Hippocampal formation (tissue), 2 donors: ENCODE measurements at places on chromosomes 6 and 20.

GRCh38 chr6:143515061-143515760, 3.7 kb upstream of the FUCA2 start:
- no peak for DNase-seq

DNA sequence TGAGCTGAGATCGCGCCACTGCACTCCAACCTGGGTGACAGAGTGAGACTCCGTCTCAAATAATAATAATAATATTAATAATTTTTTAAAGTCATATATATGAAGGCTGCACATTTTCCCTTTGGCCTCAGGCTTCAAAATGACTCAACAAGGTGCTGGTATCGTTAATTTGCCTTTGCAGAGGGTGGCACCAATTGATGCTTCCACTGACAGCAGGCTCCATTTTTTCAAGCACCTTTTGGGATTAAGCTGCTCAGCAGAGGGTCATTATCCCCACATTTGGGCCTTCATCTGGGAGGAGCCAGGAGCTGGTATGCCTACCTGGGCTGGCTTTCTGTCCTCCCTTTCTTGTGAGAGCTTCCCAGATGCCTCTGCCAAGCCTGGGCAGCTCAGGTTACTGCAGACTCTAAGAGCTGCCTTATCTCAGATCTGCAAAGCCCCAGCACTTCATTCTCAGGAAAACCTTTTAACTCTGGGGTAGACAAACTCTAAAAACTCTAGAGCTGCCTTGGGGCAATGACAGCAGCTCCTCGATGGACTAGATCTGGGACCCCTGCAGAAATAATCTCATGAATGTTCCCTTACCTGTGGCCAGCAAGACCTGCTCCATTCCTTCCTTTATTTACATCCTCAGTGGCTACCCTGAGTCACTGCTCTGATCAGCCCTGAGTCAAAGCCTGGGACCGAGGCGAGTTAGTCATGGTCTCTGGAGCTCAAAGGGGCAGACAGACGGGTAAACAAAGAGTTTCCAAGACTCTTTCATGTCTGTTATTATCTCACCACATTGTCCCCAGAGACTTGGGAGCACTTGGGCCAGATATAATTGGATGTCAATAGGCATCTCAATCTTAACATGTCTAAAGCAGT, 80.0 kb upstream of the EYA2 start:
- DNase-seq = no peak

GRCh38 chr6:5680095-5680494, 326.6 kb downstream of the NRN1 start:
- no peak for DNase-seq

- DNase-seq = no peak
Observed at GRCh38 chr6:93886416-93886815, 467.1 kb upstream of the EPHA7 start.

- no peak for DNase-seq
Observed at GRCh38 chr6:11493974-11494373, 43.6 kb upstream of the TMEM170B start.

DNA sequence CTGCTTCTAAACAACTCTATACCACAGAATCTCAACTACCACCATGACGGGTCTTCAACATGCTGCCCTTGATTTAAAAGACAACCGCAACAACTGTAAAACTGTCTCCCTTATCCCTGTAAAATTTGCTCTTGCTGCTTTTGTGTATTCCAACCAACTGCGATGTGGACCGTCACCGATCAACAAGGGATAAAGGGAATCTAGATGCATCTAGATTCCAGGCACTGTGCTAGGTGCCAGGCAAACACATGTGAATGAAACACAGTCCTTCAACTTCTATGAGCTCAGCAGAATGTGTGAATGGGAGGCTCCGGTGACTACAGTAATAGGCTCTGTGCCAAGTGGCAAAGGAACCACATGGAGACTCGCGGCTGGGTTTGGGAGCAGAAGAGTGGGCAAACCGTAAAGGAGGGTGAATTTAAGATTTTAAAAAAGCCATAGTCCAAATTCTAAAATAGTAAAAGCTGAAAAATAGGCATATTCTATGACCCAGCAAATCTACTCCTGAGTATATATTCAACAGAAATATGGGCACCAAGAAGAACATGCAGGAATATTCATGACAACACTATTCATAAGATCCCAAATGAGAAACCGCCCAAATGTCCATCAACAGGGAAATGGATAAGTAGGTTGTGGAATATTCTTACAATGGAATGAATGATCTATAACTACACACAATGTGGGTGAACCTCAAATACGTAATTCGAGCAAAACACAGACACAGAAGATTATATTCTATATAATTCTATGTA, 3.7 kb upstream of the PRND start:
- no peak for DNase-seq

DNA sequence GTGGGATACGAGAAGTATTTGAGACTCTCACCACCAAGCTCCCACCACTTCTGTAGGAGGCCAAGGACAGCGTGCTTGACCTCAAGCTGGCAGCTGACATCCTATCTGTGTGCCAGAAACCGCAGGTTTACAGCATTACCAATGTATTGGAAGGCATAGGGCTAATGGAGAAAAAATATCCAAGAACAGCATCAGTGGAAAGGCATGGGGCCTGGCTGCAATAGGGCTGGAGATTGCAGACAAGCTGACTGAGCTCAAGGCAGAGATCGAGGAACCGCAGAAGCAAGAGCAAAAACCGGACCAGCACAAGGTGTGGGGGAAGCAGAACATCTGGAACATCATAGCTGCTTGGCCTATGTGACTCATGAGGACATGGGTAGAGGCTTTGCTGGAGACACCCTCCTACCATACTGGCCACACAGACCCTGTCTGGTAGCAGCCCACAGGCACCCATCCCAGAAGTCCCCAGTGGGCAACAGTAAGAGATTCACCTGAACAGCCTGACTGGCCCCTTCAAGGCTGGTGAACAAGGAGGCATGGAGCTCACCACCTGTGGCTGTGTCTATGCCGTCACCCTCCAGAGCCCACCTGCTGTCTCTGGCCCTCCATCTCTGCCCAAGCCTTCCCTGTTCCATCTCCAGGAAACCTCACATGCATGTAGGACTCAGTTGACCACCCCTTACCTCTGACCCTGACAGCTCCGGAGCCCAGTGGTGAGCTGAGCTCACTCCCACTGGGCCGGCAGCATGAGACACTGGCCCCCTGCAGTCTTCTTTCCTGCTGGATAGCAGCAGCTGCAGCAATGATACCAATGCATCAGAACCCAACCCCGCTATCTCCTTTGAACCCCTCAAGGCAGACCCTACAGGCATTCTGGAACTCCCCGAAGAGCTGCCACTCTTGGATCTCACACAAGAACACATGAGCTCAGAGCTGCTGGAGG, 171.1 kb downstream of the KIF6 start:
- DNase-seq = no peak
